ENCODE measurements at places on chromosomes 2 and 18. TPM values are rescaled to one million over a fixed set of nuclear protein-coding genes. Genes with fewer than 3 reads are reported as not detected.

Gene TDRD15
- not detected for total RNA-seq

Gene CRYGB
- not detected for total RNA-seq

Gene ERFE
- total RNA-seq, result not detected

Gene SERPINB10
- not detected for total RNA-seq

Gene CCDC85A
- 2.3 TPM for total RNA-seq

Gene CFC1
- not detected for total RNA-seq

Gene ITGA4
- total RNA-seq, result 14.1 TPM

Gene MAPK4
- 1.9 TPM for total RNA-seq

DNA sequence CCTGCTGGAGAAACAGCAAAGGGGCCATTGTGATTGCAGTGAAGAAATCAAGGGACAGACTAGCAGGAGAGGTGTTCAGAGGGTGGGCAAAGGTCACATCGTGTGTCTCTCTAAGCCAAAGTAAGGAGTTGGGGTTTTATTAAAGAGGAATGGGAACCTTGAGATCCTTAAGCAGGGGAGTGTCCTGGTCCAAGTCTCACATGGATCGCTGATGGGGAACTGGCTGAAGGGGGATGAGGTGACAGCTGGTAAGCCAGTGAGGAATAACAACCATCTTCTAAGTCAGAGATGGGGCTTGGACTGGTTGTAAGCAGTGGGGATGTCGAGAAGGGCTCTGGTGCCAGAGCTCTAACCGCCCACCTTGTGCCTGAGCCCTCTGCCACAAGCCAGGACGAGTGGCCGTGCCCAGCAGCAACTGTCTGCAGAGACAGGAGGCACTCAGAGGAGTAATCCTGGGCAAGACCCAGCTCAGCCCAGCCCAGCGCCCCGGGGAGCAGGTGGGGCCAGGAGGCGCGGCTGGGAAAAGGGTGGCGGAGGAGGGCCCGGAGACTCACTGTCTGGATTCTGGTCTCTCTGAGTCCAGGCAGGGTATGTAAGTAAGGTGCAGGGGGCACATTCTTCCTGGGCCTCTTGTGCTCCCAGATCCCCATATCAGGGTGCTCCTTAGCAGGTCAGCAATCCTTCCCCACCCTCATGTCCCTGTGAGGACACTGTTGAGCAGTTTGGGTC, 13.7 kb downstream of the WNT10A start:
- peak overlapping the region; percentile 25 for H3K27ac ChIP-seq
- H3K27me3 ChIP-seq, result peaks cover 62% of the 10 kb centered on the region
- no peak for DNase-seq
- H3K36me3 ChIP-seq, result no peaks in the 10 kb centered on the region
- H3K4me3 ChIP-seq, result no peak overlapping the region

- H3K4me3 ChIP-seq, result no peak overlapping the region
- no peaks in the 10 kb centered on the region for H3K27me3 ChIP-seq
- peaks cover 4% of the 10 kb centered on the region for H3K36me3 ChIP-seq
- no peak overlapping the region for H3K27ac ChIP-seq
- H3K4me1 ChIP-seq, result no peaks in the 10 kb centered on the region
These were observed 156.4 kb downstream of the SEPTIN10 start for GRCh38 chr2:109457366-109457765.

DNA sequence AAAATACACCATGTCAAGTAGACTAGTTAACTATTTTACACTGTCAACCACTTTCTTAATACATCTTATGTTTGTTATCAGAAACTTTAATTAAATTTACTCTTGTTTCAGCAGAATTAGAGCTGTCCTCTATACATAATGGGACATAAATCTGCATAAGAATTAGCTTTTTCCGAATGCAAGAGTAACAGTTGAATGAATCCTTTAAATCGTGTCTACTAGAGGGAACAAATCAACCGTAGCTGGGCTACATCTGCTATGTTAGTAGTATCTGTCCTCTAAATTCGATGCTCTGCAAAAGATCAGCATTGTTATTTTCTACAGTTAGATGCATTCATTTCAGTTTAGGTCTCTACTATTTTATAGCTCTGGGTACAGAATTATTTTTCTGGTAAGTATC, 1090.6 kb downstream of the DPP10 start:
- no peak for DNase-seq
- no peaks in the 10 kb centered on the region for H3K27me3 ChIP-seq
- H3K27ac ChIP-seq, result no peak overlapping the region
- H3K4me1 ChIP-seq, result no peaks in the 10 kb centered on the region

DNA sequence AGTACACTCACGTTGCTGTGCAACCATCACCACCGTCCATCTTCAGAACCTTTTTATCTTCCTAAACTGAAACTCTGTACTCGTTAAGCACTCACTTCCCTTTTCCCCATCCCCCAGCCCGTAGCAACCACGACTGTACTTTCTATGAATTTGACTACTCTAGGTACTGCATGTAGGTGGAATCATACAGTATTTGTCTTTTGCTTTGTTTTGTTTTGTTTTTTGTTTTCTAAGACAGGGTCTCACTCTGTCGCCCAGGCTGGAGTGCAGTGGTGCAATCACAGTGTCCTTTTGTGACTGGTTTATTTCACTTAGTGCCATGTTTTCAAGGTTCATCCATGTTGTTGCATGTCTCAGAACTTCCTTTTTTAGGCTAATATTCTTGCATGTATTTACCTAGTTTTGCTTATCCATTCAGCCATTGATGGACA, 7.0 kb upstream of the TYMS start:
- H3K4me1 ChIP-seq, result no peaks in the 10 kb centered on the region
- H3K36me3 ChIP-seq, result no peaks in the 10 kb centered on the region
- H3K27me3 ChIP-seq, result no peaks in the 10 kb centered on the region
- no peak overlapping the region for H3K27ac ChIP-seq

DNA sequence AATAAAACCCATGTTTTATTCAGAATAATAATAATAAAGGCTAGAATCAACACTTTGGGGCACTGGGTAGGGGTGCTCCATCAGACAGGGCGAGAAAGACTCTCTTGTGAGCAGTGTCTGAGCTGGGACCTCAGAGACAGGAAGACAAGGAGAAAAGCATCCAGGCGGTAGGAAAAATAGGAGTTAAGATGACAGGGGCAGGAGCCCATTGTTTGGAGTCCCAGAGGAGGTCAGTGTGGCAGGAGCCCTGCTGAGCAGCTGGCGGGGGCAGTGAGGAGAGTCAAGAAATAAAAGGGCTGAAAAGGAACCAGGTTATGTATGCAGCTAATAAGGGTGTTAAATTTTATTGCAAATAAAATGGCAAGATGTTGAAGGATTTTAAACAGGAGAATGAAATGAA, 457.4 kb downstream of the FBXO15 start:
- no peaks in the 10 kb centered on the region for H3K4me1 ChIP-seq
- no peak overlapping the region for H3K27ac ChIP-seq
- H3K36me3 ChIP-seq, result no peaks in the 10 kb centered on the region

DNA sequence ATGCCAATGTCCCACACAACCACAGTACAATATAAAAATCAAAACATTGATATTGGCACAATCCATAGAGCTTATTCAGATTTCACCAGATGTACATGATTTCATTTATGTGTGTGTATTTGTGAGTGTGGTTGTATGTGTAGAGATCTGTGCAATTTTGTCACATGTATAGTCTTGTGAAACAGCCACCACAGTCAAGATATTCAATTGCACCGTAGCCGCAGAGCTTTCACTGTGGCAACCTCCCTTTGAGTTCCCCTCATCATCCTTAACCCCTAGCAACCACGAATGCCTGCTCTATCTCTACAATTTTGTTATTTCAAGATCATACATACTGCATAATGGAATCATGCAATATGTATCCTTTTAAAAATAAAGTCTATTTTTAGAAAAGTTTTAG, 391.3 kb downstream of the SETBP1 start:
- DNase-seq, result no peak
- no peak overlapping the region for H3K4me3 ChIP-seq
- no peak overlapping the region for H3K27ac ChIP-seq
- H3K36me3 ChIP-seq, result no peaks in the 10 kb centered on the region
- no peaks in the 10 kb centered on the region for H3K27me3 ChIP-seq

- no peak overlapping the region for H3K27ac ChIP-seq
- DNase-seq, result no peak
- no peak overlapping the region for H3K4me3 ChIP-seq
These were observed 22.9 kb upstream of the NCKAP5 start for GRCh38 chr2:133591164-133591563.

GRCh38 chr2:170707821-170708795, 7.0 kb upstream of the SP5 start:
- peaks cover 48% of the 10 kb centered on the region for H3K27me3 ChIP-seq
- no peaks in the 10 kb centered on the region for H3K36me3 ChIP-seq
- H3K4me3 ChIP-seq, result no peak overlapping the region
- H3K27ac ChIP-seq, result no peak overlapping the region

GRCh38 chr2:9715238-9715637, 84.4 kb upstream of the YWHAQ start:
- no peaks in the 10 kb centered on the region for H3K27me3 ChIP-seq
- DNase-seq, result no peak
- peaks cover 1% of the 10 kb centered on the region for H3K4me1 ChIP-seq
- H3K27ac ChIP-seq, result no peak overlapping the region

- DNase-seq, result no peak
- no peaks in the 10 kb centered on the region for H3K27me3 ChIP-seq
- H3K27ac ChIP-seq, result no peak overlapping the region
- H3K36me3 ChIP-seq, result no peaks in the 10 kb centered on the region
These were observed 149.1 kb downstream of the FSHR start for GRCh38 chr2:49005261-49005660.

GRCh38 chr18:44824884-44825283, 144.2 kb downstream of the SETBP1 start:
- H3K36me3 ChIP-seq, result no peaks in the 10 kb centered on the region
- H3K27me3 ChIP-seq, result no peaks in the 10 kb centered on the region
- H3K4me1 ChIP-seq, result peaks cover 23% of the 10 kb centered on the region
- H3K4me3 ChIP-seq, result no peak overlapping the region
- no peak for DNase-seq
- H3K27ac ChIP-seq, result no peak overlapping the region

DNA sequence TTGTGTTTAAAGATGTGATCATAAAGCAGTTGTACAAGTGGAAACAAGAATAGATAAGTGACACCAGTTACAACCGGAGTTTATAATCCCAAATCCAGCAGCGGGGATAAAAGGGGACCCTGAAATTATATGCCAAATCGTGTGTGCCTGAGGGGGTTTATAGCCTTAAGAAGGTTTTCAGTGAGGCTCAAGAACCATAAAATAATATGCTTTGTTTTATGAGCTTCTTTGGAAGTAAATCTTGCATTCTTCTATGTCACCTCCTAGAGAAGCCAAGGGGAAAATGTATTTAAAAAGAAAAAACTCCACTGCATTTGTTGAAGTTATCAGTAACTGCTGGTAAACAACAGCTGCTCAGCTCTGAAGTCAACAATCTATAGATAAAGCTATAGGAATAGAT, 25.8 kb upstream of the MAP3K20 start:
- no peak overlapping the region for H3K4me3 ChIP-seq
- peak overlapping the region; percentile 90 for H3K27ac ChIP-seq
- no peaks in the 10 kb centered on the region for H3K27me3 ChIP-seq
- no peaks in the 10 kb centered on the region for H3K36me3 ChIP-seq
- DNase-seq, result no peak

GRCh38 chr2:188085421-188085820, 206.3 kb upstream of the GULP1 start:
- no peak for DNase-seq
- H3K4me1 ChIP-seq, result no peaks in the 10 kb centered on the region
- no peaks in the 10 kb centered on the region for H3K27me3 ChIP-seq

GRCh38 chr2:49490710-49491109, 336.4 kb upstream of the FSHR start:
- no peak for DNase-seq
- H3K27ac ChIP-seq, result no peak overlapping the region
- H3K27me3 ChIP-seq, result no peaks in the 10 kb centered on the region
- no peak overlapping the region for H3K4me3 ChIP-seq
- H3K4me1 ChIP-seq, result no peaks in the 10 kb centered on the region

DNA sequence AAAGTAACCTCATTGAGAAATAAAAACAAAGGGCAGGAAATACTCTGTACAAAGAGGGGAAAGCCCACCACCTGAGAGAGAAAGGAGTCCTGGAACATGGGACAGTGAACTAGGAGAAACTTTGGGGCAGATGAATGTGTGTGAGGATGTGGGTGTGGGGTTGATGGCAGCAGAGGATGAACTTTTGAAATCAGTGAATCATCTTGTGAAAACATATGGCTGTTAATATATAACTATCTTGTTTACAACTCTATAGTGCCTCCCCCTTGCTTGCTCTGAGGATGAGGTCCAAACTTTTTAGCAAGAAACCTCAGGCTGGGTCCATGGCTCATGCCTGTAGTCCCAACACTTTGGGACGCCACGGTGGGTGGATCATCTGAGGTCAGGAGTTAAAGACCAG, 171.8 kb upstream of the LHCGR start:
- no peaks in the 10 kb centered on the region for H3K4me1 ChIP-seq

GRCh38 chr2:117704818-117705217, 109.7 kb upstream of the DDX18 start:
- H3K36me3 ChIP-seq, result no peaks in the 10 kb centered on the region
- DNase-seq, result no peak
- H3K4me1 ChIP-seq, result no peaks in the 10 kb centered on the region
- H3K27ac ChIP-seq, result no peak overlapping the region
- H3K27me3 ChIP-seq, result no peaks in the 10 kb centered on the region

- H3K27me3 ChIP-seq, result no peaks in the 10 kb centered on the region
- H3K27ac ChIP-seq, result no peak overlapping the region
- peaks cover 5% of the 10 kb centered on the region for H3K4me1 ChIP-seq
- no peaks in the 10 kb centered on the region for H3K36me3 ChIP-seq
These were observed 174.0 kb upstream of the SESTD1 start for GRCh38 chr2:179438654-179439053.

- H3K27me3 ChIP-seq, result no peaks in the 10 kb centered on the region
- H3K36me3 ChIP-seq, result no peaks in the 10 kb centered on the region
- peaks cover 15% of the 10 kb centered on the region for H3K4me1 ChIP-seq
- no peak for DNase-seq
These were observed 162.4 kb downstream of the GALNT1 start for GRCh38 chr18:35743916-35744315.
